Activated T-helper 1 cell treated with anti-CD3 and anti-CD28 coated beads, Interleukin-2, amount 50 U/mL, for 16 hours (primary cell): ENCODE measurements at places on chromosomes 1 and 21.

DNA sequence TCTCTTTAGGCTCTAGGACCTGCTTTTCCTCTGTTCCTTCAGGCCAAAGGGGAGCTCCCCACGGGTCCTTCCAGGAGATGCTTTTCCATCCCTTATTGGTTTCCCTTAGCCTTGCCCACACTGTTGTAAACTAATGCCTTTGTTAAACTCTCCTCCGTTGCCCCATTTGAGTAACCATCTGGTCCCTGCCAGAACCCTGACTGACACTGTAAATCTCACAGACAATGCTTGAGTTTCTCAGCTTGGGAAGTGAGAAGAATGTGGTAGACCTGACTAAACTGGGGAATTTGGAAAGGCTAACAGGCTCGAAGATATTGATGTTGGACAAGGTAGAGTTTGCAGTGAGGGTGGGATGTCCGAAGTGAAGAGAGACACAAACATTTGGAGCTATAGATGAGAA lies 11.4 kb downstream of the AKNAD1 start:
- DNase-seq = no peak

DNA sequence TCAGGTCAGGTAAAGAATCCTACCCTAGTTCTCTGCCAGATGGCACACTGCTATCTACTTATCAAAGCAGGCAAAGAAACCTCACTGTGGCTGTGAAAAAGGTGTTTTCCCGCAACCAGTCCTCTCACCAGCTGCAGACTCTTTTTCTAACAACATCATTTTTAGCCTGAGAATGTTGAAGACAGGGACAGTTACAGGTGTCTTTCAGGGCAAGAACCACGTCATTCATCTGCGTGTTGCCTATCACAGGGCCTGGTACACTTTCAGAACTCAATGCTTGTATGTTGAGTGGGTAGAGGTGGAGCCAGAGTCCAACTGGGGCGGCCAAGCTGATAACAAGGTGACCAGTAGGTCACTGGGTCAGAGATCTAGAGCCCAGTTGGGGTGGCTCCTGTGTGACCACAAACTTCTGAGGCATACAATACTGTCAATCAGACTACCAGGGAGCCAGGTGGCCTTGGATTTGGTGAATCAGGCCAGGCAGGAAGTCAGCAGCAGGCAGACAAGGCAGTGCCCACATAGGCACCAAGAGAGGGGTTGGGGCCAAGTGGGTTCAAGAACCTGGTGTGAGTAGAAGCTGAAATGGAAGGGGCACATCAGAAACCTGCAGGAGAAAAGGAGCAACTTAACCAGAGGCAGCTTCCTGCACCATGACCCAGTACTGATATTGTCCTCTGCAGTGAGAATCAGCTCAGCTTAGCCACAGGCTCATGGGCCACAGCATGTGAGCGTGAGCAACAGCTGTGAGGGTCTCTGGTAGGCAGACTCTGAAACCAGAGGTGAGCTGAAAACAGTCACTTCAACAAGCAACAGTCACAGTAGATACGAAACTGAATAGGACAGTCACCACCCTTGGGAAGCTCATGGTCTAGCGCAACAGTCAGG lies 123.6 kb downstream of the DTL start:
- no peak for DNase-seq

DNA sequence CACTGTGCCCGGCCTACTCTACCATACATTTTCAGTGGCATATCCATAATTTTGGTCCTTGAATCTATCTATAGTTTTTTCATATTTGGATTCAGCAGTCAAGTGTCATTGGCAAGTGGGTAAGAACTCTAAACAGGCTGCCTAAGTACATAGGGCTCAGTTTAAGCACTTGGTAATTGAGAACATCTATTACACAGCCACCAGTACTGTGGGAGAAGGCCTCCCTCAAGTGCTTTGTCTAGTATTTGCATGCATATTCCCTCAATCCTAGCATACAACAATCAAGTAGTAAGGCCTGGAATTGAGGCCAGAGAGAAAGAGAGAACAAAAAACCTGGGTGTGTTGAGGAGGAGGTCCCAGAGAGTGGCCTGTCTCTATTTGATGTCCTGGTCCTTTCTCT lies 325.2 kb downstream of the USP25 start:
- DNase-seq = no peak

DNA sequence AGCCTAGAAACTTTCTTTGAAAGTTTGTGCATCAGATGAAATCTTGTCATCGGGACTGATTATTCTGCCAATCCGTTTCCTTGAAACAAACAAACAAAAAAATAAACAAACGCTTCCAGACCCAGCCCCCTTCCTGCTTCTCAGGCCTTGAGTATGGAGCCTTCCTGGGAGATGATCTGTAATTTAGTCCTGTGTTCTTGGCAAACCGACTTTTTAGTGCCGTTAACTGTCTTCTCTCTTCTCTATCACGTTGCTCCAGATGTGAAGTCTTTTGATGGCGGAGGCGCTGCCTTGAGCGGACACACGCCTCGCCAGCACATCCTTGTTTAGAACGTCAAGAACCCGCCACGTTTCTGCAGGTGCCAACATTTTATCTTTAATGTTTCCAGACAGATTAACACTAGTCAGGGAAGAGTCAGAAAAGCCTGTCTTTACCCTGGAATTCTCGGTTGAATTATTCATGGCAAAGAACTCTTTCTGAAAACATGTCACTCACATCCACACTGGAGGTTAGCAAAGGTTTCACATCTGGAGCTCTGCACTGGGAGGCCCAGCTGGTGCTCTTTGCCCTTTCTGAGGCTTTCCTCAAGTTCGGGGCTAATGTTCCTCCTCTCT lies 265.7 kb upstream of the C1orf174 start:
- DNase-seq = no peak

DNA sequence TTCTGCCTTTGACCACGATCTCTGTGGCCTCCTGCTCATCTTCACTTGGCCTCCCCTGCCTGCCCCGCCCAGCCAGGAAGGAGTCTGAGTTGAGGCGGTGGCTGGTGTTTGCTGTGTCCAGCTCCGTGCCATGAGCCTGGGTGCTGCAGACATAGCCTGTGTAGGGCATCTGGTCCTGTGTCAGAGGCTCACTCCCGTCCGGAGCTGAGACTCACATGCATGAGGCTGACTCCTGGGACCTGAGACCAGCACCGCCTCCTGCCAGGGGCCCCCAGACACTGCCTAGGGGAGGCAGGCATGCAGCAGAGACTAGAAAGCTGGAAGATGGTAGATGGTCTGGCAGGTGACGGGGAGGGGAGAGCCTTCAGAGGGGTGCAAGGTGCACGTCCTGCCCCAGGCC lies 52.2 kb upstream of the TTC34 start:
- no peak for DNase-seq

GRCh38 chr1:6110326-6110725 lies 64.6 kb downstream of the KCNAB2 start:
- no peak for DNase-seq

- DNase-seq = no peak
Observed at GRCh38 chr1:111742938-111743549, 3.8 kb upstream of the INKA2 start.

- no peak for DNase-seq
Observed at GRCh38 chr1:10918531-10918930, 93.9 kb upstream of the TARDBP start.

DNA sequence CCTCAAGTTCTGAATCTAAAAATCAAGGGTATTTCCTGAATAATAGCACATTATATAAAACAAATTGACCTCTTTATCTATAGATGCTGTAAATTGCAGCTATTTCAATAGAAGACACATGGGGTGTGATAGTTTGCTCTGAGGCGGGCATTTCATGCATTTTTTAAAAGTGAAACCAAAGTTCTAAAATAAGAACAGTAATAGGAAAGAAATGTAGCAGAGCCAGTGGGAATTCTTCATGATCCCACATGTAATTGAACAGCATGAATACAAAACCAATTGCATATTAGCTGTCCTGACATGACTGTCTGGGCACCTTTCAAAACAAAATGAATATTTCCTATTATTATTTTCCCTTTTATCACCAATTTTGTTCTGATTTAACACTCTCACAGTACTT lies 85.0 kb downstream of the RGS21 start:
- no peak for DNase-seq

- DNase-seq = no peak
Observed at GRCh38 chr21:35885942-35886541, 174.3 kb downstream of the SETD4 start.

DNA sequence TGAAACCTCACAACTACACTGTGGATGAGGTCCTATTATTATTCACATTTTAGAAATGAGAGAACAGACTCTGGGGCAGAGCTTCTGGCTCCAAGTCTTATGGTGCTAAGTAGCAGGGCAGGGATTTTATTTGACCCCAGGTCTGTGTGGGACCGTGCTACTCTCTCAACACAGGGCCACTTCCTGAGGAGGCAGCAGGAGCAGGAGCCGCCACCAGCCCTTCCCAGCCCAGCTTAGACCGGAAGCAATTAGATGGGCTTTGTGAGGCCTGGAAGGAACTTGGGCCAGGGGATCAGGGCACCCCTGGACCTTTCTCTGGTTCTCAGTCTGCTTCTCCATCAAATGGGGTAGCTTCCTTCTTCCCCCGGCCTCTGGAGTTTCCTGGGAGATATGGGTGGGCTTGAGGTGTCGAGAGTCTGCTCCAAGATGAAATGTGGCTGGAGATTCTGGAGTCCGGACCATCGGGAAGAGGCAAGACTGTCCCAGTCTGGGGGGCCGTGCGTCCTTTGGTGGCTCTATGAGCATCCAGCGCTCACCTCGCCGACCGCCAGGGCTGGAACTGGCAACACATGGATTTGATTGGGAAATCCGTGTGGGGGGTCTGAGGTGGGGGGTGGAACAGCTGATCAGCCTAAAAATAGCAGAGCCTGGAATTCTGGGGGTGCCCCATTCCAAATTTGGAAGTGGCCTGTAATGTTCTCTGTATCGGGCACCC lies 136.8 kb downstream of the FOXD2 start:
- no peak for DNase-seq

DNA sequence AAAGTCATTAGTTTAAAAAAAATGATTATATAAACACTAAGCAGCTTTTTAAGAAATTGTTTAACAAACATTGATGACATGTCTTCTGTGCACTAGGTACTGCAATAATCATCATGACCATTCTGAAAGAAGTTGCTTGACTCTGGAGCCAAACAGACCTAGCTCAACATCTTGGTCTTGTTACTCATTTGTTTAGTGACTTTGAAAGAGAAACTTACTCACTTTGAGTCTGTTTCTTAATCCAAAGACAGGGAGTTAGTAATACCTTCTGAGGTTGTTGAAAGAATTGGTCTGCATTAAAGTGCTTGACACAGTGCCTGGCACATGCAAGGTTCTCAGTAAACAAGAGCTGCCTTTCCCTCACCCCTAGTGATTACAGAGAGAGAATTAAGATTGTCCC lies 84.4 kb downstream of the SGIP1 start:
- no peak for DNase-seq
